Left cardiac atrium (tissue), 4 donors: ENCODE measurements at places on chromosomes 7 and 10.

- DNase-seq, result no peak
These were observed 7.5 kb downstream of the PRKAG2 start for GRCh38 chr7:151869455-151869854.

- DNase-seq, result peak; percentile 34
These were observed 298.7 kb downstream of the BAMBI start for GRCh38 chr10:28975891-28976531.

- DNase-seq, result no peak
These were observed 31.9 kb downstream of the DPCD start for GRCh38 chr10:101619983-101620382.

- no peak for DNase-seq
These were observed 140.3 kb downstream of the SEMA3D start for GRCh38 chr7:85046534-85046933.

- no peak for DNase-seq
These were observed 354.9 kb downstream of the BMPER start for GRCh38 chr7:34260279-34260678.

- DNase-seq, result no peak
These were observed 16.2 kb upstream of the IGFBP3 start for GRCh38 chr7:45937301-45937700.
